Cardiac septum (tissue), 1 donor: ENCODE measurements at places on chromosomes 12 and 14. TPM values are rescaled to one million over a fixed set of nuclear protein-coding genes. Genes with fewer than 3 reads are reported as not detected.

Gene BEGAIN
- 1.2 TPM for total RNA-seq

Gene VRK1
- 9.2 TPM for total RNA-seq

Gene TAS2R19
- total RNA-seq, result 1.5 TPM

Gene KIF21A
- total RNA-seq, result 52.7 TPM

Gene TBC1D30
- total RNA-seq, result 1.8 TPM

Gene CCDC177
- not detected for total RNA-seq

Gene RACGAP1
- 2.6 TPM for total RNA-seq

Gene FAR2
- total RNA-seq, result 3.3 TPM

Gene SLC6A15
- not detected for total RNA-seq
